T-helper 2 cell (primary cell): ENCODE measurements at places on chromosomes 5 and 9.

GRCh38 chr5:154081246-154081645 is 42.5 kb downstream of the MFAP3 start:
- no peak for DNase-seq

GRCh38 chr5:33231935-33232334 is 208.8 kb upstream of the TARS1 start:
- no peak for DNase-seq

DNA sequence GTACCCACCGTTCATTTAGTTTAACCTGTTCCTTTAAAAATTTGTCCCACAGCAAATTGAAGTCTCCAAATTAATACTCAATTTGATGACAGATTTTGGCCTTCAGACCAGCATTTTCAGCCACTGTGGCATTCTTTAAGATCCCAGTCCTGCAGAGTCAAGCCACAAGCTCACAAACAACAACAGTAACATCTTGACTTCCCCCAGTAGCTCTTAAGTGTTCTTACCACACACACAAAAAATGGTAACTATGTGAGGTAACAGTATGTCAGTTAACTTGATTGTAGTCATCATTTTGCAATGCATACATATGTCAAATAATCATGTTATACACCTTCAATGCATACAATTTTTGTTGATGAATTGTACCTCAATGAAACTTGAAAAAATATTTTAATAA is 247.9 kb downstream of the LURAP1L start:
- no peak for DNase-seq

DNA sequence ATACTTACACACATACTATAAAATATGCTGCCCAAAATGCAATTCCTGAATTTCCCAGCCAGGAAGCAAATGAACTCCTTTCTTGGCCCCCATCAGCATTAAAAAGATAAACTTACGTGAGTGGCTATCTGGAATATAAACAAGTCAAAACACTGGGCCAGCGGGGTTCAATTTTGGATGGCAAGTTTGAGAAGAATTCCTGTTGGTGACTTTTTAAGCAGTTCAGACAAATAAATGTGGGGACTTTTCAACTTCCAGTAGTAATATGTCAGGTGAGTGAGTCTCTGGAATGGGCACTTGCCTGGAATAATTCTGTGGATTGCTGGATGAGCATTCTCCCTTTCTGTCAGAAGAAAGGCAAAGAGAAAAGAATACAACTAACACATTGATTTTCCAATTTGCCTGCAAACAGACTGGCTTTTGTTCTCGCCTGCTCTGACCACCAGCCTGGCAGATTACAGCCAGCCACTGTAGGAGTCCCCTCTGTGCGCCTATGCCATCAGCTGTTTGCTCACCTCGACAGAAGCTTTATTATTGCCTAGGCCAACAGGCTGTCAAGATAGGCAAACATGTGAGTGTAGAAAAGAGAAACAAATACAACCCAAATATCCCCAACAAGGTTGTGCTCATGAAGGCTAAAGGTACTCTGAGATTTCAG is 78.6 kb downstream of the MRPS27 start:
- DNase-seq: no peak

- DNase-seq: no peak
These were observed 110.1 kb downstream of the SLIT3 start for GRCh38 chr5:169190849-169191248.

GRCh38 chr5:34905564-34905963 is 9.7 kb downstream of the RAD1 start:
- no peak for DNase-seq

GRCh38 chr9:136438548-136439480 is 831 bp downstream of the INPP5E start:
- peak; percentile 49 for DNase-seq

GRCh38 chr9:124191691-124192395 is 65.9 kb upstream of the NEK6 start:
- DNase-seq: no peak

DNA sequence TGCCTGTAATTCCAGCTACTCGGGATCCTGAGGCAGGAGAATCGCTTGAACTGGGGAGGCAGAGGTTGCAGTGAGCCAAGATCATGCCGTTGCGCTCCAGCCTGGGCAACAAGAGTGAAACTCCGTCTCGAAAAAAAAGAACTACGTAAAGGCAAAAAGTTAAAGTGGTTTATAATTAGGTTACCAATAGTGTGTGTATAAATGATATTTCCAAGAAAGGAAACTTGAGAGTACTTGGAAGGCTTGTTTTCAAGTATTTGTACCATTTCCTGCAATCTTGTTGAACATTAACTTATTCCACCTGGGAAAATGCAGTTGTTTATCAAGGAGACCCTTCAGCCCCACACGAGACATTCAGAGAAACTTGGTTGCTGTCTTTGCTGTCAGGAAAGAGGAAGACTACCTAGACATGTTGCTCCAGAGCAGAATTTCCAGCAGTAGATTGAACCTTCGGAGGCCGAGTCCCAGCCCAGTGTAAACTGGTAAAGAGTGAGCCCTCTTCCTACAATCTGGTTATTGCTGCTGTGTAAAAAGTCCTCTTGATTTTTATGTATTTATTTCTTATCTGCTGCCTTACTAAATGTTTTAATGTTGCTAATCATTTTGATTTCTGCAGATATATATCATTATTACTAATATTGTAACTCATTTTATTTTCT is 30.1 kb downstream of the STXBP1 start:
- no peak for DNase-seq

DNA sequence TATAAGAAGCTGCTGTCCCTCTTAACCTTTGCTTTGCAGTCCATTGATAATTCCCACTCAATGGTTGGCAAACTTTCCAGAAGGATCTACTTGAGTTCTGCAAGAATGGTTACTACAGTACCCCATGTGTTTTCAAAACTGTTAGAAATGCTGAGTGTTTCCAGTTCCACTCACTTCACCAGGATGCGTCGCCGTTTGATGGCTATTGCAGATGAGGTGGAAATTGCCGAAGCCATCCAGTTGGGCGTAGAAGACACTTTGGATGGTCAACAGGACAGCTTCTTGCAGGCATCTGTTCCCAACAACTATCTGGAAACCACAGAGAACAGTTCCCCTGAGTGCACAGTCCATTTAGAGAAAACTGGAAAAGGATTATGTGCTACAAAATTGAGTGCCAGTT is 27.8 kb upstream of the SETD9 start:
- DNase-seq: no peak

DNA sequence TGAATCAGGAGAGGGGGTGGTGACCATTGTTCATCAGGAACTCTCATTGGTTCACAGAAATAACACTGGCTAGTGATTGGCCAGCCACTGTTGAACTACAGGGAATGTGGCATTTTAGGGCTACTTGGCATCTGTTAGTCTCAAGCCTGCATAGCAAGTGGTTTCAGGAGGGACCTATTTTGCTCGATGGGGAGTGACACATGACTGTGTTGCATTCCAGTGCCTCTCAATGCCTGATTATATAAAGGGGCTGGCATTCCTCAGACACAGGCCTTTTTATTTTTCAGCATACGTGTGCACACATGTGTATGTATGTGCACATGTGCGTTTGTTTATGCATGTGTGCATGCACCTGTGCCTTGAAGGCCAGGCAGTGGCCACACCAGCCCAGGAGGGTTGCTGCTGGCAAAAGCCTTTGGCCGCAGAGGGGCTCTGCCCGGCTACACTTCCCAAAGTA is 23.2 kb downstream of the FGD3 start:
- DNase-seq: no peak

DNA sequence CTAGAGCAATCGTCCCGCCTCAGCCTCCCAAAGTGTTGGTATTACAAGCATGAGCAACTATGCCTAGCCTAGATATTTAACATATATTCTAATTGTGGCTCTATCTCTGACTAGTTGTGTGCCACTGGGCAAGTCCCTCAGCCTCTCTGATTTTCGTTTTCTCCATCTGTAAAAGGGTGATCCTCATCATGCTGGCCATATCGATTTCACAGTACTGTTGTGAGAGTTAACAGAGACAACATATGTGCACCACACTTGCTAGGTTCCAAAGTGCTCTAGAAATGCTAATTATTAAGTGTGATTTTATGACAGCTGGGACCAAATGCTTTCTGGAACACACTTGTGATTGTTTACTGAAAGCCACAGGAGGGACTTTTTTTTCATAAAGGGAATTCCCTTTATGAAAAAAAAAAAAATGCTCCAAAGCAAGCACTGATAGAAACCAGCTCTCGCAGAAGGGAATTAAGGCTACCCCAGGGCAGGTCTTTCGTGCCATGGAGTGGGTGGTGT is 78.5 kb upstream of the EPB41L4B start:
- no peak for DNase-seq

DNA sequence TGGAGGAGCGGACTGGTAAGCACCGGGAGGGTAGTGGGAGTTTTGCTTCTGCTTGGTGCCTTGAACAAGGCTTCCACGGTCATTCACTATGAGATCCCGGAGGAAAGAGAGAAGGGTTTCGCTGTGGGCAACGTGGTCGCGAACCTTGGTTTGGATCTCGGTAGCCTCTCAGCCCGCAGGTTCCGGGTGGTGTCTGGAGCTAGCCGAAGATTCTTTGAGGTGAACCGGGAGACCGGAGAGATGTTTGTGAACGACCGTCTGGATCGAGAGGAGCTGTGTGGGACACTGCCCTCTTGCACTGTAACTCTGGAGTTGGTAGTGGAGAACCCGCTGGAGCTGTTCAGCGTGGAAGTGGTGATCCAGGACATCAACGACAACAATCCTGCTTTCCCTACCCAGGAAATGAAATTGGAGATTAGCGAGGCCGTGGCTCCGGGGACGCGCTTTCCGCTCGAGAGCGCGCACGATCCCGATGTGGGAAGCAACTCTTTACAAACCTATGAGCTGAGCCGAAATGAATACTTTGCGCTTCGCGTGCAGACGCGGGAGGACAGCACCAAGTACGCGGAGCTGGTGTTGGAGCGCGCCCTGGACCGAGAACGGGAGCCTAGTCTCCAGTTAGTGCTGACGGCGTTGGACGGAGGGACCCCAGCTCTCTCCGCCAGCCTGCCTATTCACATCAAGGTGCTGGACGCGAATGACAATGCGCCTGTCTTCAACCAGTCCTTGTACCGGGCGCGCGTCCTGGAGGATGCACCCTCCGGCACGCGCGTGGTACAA is 556 bp downstream of the PCDHGC3 start:
- peak; percentile 27 for DNase-seq

- no peak for DNase-seq
These were observed 56.9 kb upstream of the IL7R start for GRCh38 chr5:35799753-35800152.

DNA sequence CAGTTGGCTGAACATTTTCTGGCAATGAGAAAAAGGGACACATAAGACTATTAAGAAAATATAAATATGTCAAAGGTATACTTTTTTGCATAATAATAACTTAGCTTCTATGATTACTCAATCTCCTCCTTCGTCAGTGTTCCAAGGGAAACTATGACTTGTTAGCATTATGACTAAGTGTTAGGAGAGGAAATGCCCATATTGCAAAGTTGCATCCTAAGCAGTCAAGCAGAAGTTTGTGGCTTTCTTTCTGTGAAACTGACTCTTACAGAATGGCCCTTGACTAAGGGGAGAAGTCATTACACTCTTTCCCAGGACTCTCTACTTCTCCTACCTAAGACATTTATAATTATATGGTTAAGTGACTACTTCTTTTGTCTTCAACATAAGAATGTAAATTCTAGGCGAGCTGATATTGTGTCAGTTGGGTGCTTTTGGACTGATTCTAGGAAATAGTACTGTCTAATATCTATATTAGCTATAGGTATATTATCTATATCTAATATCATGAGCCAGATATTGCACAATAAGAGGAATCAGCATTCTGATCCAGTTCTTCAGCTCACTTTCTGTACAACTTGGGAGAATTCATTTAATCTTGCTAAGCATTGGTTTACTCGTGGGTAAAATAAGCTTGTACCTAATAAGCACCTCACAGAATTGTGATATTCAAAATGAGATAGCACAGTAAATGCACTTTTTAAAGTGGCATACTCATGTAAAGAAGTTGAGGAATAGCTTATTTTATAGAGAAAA is 16.4 kb upstream of the SPINK6 start:
- peak; percentile 57 for DNase-seq

- no peak for DNase-seq
These were observed 78.9 kb upstream of the ZNF462 start for GRCh38 chr9:106784076-106784475.

DNA sequence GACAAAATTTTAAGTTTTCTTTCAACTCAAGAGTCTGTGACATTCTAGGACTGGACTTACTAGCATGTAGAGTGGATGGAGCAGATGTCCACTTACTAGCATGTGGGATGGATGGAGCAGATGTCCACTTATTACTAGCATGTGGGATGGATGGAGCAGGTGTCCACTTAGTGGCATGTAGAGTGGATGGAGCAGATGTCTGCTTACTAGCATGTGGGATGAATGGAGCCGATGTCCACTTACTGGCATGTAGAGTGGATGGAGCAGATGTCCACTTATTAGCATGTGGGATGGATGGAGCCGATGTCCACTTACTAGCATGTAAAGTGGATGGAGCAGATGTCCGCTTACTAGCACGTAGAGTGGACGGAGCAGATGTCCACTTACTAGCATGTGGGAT is 2.4 kb downstream of the SLC36A1 start:
- DNase-seq: no peak

DNA sequence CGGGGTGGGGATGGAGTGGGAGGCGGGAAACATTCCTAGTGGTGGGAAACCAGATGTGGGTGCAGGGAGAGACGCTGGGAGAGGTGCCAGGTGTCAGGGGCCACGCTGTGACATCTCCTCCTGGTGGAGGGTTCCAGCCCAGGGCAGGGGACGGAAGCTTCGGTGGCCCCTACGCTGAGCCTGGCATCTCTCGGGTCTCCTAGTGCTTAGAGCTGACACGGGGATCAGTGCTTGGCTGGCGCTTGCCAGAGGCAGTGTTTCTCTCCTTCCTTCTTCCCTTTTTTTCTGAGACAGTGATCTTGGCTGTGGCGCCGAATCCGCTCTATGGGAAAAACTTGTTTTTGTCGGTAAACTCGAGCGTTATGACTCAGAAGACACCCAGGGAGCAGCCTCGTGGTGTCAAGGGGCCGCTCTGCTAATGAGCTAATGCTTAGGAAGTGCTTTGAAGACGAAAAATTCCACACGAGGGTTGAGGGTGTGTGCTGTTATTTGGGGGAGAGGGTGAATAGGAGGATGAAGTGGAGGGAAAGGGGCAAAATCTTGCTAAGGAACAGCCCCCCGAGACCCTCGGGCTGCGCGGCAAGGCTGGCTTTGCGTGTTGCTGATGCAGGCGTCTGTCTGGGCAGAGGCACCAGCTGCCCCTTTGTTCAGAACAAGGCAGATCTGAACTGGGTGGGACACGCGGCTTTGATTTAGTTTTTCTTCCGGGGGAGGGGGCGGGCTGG is 20.4 kb upstream of the IER5L start:
- no peak for DNase-seq

DNA sequence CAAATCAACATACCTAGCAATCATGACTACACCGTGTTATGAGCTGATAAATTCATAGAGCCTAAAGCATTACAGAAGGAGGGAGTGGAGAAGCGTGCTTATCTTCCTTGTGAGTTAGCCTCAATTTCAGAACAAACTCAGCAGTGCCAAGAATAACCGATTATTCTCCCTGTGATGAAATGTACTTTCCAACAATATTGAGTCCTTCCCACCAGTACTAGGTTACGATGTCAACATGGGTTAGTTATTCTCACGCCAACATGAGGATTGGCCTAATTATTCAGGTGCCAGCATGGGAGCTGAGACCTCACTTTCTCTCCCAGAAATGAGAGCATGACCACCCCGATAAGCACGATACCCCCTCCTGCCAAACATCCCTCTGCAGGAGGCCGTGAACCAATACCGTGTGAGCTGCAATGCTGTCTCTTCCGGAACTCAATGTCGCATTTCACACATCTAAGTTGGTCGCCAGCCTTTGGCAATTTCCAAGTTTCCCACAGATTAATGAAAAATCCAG is 193.7 kb downstream of the ENC1 start:
- DNase-seq: no peak

- DNase-seq: no peak
These were observed 96.7 kb downstream of the SUSD1 start for GRCh38 chr9:112078432-112078831.

- DNase-seq: no peak
These were observed 12.1 kb downstream of the TTLL11 start for GRCh38 chr9:122080986-122081385.
